ENCODE measurements at places on chromosomes 12 and 14.
A peak's percentile ranks its signal among the peaks of the same experiment; 100 is the strongest.

DNA sequence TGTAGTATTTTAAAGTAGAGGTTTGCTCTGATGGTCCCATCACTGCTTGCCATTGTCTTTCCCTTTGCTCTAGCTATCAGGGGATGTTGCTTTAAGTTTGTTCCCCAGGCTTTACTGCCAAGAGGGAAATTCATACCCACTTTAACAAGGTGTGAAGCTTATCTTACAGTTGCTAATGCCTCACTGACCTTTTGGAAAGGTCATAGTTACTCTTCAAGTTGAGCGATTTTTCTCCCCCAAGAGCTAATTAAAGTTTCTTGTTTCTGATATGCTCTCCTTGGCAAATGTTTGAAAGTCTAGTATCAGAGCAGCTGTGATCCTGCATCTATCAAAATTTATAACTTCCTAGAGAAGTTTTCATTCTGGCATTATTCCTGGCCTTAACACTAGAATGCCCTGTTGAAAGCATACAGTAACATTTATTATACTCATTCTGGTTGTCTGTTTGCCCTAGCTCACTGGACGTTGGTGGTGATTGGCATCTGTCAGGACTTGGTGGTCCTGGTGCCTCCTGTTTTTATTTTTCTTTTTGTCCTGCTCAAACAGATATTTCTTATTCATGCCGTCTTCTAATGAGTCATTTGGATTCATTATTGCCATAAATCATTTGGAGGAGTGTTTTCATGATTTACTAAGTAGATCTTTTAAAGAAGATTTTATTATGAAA is 8.1 kb downstream of the ATP2A2 start:
- DNase-seq: no peak

GRCh38 chr12:58425481-58426392 is 484.4 kb downstream of the ATP23 start:
- DNase-seq: no peak

- DNase-seq: no peak
Measured at GRCh38 chr14:80491131-80491530, 279.8 kb upstream of the DIO2 start.

GRCh38 chr12:93572712-93573551 is 457 bp downstream of the SOCS2 start:
- DNase-seq: peak; percentile 37

DNA sequence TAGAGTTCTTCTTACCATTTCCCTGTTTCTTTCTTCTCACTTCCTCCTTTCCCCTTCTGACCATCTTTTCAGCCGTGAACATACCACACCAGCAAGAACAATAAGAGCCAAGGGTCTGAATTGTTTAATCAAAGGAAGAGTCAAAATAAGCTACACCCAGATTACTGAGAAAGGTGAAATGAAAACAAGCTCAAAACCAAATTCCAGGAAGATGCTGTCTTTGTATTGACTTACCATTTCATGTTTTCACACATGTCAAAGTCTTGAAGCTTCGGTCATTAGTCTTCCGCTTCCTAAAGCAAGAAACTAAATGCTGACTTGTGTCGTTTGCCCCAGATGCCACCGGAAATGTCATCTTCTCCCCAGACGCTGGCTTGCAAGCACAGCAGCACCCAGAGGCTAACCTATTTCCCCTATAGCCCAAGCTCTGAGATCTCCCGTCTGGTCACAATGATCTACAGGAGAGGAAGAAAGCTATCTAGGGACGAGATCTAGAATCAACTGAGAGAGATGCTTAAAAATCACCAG is 136.5 kb upstream of the AMIGO2 start:
- DNase-seq: peak; percentile 49

- DNase-seq: no peak
Measured at GRCh38 chr12:39902821-39903220, 203.1 kb downstream of the SLC2A13 start.

GRCh38 chr12:31259136-31259886 is 66.6 kb downstream of the SINHCAF start:
- DNase-seq: no peak

GRCh38 chr14:104647467-104648043 is 41.9 kb upstream of the INF2 start:
- DNase-seq: no peak

GRCh38 chr12:53179687-53180219 is 769 bp upstream of the ZNF740 start:
- no peak for DNase-seq

DNA sequence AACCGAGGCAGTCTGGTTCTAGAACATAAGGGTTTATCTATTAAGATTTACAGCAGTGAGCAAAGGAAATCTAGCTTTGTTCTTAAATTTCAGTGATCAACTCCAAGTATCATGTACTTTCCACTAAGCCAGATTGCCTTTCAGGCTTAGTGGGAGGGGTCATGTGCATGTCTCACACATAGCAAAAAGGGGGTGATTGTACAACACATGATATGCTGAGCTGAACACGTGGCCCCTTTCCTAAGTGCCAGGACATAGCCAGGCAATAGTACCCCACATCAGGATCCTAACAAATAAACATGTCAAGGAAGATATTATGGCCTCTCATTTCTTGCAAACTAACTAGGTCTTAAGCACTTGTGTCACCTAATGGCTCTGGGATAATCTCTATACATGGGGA is 347.2 kb downstream of the C12orf75 start:
- no peak for DNase-seq

- no peak for DNase-seq
Measured at GRCh38 chr14:90091393-90091792, 29.6 kb downstream of the KCNK13 start.

GRCh38 chr12:87290505-87290904 is 738.7 kb downstream of the C12orf50 start:
- no peak for DNase-seq

- DNase-seq: no peak
Measured at GRCh38 chr12:21429994-21430393, 7.5 kb upstream of the PYROXD1 start.

DNA sequence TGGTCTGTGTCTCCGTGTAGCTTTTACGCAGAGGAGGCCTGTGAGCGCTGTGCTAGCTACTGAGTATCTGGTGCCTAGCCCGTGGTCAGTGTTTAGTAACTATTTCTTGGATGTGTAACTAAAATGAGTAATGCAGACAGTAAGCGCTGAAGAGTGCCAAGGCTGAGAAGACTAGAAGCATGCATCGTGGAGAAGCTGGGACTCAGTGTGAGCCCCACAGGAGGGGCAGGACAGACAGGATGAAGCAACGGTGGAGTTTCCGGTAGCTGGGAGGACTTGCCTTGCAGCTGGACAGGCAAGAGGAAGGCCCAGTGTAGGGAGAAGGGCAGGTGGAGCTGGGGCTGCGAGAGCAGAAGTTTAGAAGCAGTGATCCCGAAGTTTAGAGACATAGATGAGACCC is 233.4 kb upstream of the FKBP4 start:
- DNase-seq: no peak

- no peak for DNase-seq
Measured at GRCh38 chr12:51329742-51330141, 5.8 kb upstream of the BIN2 start.

DNA sequence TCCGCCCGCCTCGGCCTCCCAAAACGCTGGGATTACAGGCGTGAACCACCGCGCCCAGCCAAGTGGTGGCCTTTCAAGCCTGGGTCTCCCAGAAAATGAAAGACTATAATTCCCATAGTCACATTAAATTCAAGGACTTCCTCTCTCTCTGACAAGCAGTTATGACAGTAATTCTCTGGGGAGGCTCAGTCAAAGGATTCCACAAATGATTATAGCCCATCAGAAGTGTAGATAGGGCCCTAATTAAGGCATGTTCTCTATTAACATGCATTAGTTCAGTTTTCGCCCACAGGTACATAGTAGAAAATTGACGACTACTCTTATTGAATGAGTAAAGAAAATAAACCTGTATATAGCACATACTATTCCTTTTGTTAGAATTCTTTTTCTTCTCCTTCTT is 16.4 kb downstream of the PRMT8 start:
- DNase-seq: no peak

DNA sequence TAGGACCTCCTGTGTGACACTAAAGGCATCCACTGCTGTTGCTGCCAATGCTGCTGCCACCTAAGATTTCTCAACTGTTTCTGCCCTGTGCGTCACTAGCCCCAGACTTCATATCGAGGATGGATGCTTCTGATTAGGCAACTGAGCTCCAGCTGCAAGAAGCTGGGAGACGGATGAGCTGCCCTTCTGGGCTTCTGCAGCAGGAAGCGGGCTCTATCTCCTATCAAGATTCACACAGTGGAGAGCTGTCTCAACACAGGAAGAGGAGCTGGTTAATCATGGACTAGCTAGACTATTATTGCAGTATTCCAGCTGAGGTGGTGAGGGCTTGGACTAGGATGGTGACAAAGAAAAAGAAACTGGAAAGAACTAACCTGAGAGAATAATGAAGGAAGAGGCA is 59.2 kb upstream of the PELI2 start:
- DNase-seq: no peak

- no peak for DNase-seq
Measured at GRCh38 chr14:102560458-102561261, 31.8 kb upstream of the RCOR1 start.

GRCh38 chr14:102516531-102517391 is 7.2 kb upstream of the ANKRD9 start:
- DNase-seq: peak; percentile 61

DNA sequence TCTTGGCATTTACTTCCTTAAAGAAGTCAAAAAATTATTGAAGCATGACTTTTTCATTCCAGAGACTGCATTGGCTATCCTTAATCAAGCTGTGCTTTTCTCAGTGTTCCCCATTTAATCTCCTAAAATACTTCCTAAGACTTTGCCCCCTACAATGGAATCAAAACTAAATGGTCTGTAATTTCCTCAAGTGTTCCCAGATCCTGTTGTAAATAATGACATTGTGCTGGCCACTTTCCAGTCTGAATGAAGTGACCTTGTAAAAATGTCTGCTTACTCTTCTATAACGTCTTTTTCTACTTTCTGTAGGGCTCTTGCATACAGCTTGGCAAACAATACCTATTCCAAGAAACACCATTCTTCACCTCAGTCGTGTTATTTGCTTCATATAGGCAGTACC is 45.3 kb upstream of the MBIP start:
- DNase-seq: no peak

DNA sequence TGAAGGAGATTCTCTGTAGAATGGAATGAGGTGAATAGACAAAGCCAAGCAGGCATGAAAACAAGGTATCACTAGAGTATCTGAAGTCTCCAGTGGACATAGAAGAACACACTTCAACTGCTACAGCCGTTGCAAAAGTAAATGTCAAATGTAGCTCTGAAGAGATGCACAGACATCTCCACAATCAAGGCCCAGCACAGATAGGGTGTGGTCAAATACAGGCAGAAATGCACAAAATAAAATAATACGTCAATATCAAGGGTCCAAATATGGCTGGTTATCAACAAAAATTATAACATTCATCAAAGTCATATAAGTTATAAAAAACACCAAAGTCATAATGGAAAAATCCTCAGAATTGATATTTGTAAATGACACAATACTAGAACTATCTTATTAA is 1107.3 kb downstream of the TMEM121 start:
- DNase-seq: no peak

DNA sequence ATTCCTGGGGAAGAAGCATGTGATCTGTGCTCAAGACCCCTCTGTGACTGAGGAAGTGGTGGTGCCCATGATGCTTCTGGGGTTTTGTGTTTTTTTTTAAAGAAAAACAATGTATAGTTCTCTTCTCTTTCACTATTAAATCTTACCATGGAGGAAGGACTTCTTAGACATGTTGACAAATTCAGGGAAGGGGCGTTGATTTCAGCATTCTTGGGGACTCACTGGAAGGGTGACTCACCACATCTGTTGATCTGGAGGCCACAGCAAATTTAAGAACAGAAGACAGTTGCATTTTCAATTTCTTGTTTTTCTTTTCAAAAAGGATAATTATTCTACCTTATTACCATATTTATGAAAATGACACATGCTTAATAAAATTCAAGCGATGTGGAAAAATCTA is 152.9 kb upstream of the RTL1 start:
- no peak for DNase-seq

GRCh38 chr12:58029260-58029659 is 87.9 kb downstream of the ATP23 start:
- DNase-seq: no peak

GRCh38 chr14:89667983-89668382 is 250.9 kb upstream of the FOXN3 start:
- no peak for DNase-seq

- DNase-seq: no peak
Measured at GRCh38 chr12:60324746-60325145, 728.9 kb downstream of the SLC16A7 start.

GRCh38 chr12:110846615-110847566 is at the start of gene CCDC63:
TSS of gene CCDC63 (plus strand) at chr12:110846987. CDS start at chr12:110852955, 5,968 bp downstream.
- DNase-seq: no peak

- no peak for DNase-seq
Measured at GRCh38 chr14:85688006-85688405, 158.1 kb downstream of the FLRT2 start.

DNA sequence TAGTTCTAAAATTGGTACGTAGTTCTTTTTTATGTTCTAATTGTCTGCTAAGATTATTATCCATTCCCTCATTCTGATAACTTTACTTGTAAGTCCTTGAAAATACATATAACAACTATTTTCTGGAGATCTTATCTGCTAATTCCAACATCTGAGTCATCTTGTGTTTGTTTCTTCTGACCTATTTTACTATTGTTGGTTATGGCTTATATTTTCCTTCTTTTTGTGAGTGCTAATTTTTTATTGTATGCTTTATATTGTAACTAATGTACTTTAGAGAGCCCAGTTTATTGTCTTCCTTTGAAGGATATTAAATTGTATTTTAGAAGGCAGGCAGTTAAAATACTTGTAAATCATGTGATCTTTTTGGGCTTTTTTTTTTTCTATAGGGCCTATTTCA is 149.3 kb upstream of the LRFN5 start:
- DNase-seq: no peak

DNA sequence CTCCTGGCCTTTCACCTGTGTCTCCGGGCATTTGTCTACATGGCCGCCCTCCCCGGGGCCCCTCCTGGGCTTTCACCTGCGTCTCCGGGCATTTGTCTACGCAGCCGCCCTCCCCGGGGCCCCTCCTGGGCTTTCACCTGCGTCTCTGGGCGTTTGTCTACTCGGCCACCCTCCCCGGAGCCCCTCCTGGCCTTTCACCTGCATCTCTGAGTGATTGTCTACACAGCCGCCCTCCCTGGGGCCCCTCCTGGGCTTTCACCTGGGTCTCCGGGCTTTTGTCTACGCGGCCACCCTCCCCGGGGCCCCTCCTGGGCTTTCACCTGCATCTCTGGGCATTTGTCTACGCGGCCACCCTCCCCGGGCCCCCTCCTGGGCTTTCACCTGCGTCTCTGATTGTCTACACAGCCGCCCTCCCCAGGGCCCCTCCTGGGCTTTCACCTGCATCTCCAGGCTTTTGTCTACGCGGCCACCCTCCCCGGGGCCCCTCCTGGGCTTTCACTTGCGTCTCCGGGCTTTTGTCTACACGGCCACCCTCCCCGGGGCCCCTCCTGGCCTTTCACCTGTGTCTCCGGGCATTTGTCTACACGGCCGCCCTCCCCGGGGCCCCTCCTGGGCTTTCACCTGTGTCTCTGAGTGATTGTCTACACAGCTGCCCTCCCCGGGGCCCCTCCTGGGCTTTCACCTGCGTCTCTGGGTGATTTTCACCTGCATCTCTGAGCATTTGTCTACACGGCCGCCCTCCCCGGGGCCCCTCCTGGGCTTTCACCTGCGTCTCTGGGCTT is 68.0 kb upstream of the GALNT9 start:
- DNase-seq: no peak

GRCh38 chr12:46458500-46459102 is 86.0 kb upstream of the SLC38A2 start:
- no peak for DNase-seq
